Activated CD4-positive, alpha-beta T cell treated with anti-CD3 and anti-CD28 coated beads for 1 hour (primary cell): ENCODE measurements at places on chromosomes 4 and X.

GRCh38 chr4:11503166-11503565 is 74.5 kb upstream of the HS3ST1 start:
- DNase-seq: no peak

GRCh38 chrX:109619771-109620170 is 5.2 kb downstream of the KCNE5 start:
- DNase-seq: no peak

- DNase-seq: no peak
Measured at GRCh38 chr4:155208258-155209054, at the start of gene NPY2R. Gene NPY2R (plus strand): TSS chr4:155208636. CDS start chr4:155213940, 5,304 bp downstream.

GRCh38 chrX:39772057-39772832 is 325.5 kb downstream of the BCOR start:
- DNase-seq: peak; percentile 38

GRCh38 chr4:83149865-83150652 is 35.5 kb upstream of the PLAC8 start:
- DNase-seq: no peak

- no peak for DNase-seq
Measured at GRCh38 chrX:150702966-150703694, 9.9 kb downstream of the MTMR1 start.

- DNase-seq: no peak
Measured at GRCh38 chr4:86908251-86908657, 16.0 kb upstream of the C4orf36 start.

GRCh38 chr4:37244583-37245390 is at the start of gene NWD2:
Gene NWD2 (plus strand): TSS chr4:37244743. CDS start chr4:37245068, 325 bp downstream.
- DNase-seq: no peak

DNA sequence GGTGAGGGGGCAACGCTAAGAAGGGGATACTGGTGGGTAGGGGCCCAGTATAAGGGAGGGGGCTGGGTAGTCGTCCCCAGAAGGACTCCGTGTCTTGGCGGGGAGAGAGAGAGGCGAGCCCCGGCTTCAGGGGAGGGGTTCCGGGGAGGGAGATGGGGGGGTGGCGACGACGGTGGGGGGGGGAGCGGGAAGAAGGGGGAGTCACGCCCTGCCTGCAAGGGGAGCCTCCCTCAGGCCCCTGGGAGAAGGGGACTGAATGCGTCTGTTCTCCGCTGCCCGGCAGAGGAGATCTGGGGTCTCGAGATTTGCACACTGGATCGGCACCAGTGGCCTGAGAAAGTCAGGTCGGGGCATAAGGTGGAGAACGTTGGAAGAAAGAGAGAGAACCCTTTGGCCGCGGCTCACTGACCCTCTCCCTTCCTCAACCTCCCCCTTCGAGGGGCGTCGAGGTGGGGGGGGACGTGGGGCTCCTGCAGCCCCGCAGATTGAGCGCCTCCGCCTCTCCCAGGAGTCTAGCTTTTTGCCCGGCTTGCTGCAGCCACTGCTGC is 609 bp upstream of the BCORL1 start:
- DNase-seq: no peak

DNA sequence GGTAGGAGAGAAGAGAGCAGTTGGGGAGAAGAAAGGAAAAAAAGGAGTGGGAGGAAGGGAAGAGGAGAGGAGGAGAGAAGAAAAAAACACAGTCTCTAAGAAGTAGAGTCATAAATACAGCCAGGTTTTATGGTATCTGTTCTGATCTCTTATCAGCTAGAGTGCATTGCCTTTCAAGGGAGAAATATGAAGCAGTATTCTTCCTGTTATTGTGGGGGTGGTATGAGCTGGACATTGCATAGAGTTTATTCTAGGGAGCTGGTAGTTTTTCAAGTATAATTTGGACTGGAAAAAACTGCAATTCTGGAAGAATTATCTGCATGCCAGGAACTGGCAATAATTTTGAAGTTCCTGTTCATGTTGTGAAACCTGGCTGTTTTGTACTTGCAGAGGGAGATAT is 54.9 kb upstream of the TAB3 start:
- DNase-seq: no peak

- DNase-seq: no peak
Measured at GRCh38 chr4:118758293-118758692, 73.1 kb downstream of the METTL14 start.

GRCh38 chr4:143726714-143727113 is 26.2 kb upstream of the FREM3 start:
- DNase-seq: no peak

DNA sequence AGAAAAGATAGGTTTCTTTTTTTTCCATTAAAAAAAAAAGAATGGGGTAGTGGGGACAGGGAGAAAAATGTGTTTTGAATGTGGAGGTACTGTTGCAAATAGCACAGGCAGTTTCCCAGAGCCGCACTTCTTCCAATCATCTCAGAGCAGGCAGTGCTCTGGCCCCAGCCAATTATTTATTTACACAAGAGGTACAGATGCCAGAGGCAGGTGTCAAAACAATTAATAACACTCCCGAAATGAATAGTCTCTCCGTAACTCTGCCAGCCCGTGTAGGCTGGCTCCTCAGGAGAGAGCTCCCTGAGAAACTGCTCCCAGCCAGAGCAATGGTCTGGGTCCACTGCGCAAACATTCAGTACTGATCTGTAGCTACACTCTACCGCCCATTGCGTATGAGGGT is 130.8 kb upstream of the IL1RAPL2 start:
- no peak for DNase-seq

DNA sequence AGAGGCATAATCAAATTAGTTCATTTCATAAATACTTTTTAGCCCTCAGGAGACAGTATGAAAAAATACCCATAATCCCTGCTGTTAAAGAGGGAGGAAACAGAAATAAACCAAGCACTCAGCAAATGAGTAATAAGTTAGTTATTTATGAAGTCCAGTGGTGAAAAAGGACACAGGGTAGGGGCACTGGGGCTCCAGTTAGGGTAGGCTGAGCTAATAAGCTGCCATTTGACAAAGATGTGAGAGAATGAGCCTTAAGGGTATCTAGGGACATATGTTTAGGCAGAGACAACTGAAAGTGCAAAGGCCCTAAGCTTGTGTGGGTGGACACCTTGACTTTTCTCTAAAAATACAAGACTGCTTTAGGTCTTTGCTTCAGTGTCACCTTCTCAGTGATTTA is 94.4 kb downstream of the IL15 start:
- DNase-seq: no peak

- DNase-seq: no peak
Measured at GRCh38 chr4:100555611-100556337, 38.0 kb upstream of the EMCN start.

GRCh38 chr4:7343950-7344349 is 90.8 kb downstream of the PSAPL1 start:
- DNase-seq: no peak

DNA sequence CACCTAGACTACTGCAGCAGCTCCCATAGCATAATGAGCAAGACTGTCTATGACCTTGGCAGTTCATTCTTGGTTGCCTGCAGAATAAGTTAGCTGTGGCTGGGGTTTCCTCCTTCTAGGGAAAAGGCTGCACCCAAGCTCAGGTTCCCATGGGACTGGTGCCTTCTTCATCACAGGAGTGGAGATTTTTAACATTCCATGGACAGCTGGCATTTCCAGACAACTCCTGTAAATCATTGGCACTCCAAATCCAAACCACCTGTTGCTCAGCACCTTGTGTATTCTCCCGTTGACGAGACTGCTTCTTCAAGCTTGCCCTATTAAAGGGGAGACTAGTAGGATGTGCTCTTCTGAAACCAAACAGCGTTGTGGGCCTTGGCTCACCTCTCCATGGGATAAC is 7.8 kb upstream of the NUP54 start:
- DNase-seq: no peak

DNA sequence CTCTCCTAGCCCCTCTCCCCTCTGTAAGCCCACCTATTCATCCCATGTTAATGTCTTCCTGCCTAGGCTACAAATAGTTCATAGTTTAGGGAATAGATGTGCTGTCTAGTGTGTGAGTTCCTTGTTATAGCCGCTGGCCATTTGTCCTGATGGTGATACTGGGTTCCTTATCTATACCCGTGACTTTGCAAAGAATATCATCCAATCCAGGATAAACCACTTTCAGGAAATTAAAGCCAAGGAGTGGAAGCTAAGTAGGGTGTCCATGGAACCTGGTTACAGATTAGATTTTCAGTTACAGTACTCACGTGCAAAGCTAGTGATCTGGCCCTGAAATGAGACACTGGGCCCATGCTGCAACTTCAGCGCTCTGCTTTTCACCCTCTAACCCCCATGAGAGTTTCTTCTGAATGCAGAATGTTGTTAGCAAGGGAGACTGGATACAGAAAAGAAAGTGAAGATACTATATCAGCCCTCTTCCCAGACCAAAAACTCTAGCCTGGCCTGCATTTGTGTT is 111.4 kb downstream of the TMEM164 start:
- no peak for DNase-seq

GRCh38 chr4:5114950-5115349 is 63.7 kb downstream of the STK32B start:
- no peak for DNase-seq

- DNase-seq: no peak
Measured at GRCh38 chr4:175253184-175253902, 335.2 kb downstream of the ADAM29 start.

DNA sequence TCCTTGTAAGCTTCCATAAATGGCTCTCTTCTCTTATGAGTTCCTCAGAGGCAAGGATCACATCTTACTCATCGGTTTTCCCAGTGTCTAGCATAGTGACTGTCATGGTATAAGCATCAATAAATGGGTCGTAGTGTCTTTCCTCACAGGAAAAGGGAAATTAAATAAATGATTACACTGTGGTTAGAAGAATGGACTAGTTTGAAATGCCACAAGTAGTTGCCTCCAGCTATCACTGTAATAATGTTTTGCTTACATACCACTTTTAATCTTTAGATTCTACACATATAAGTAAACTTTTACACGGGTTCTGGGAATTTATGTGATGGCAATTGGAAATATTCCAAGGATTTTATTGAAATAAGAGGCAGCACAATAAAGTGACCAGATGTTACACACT is 152.8 kb upstream of the CXorf51A start:
- no peak for DNase-seq

GRCh38 chr4:86938771-86939520 is 4.1 kb downstream of the AFF1 start:
- no peak for DNase-seq

DNA sequence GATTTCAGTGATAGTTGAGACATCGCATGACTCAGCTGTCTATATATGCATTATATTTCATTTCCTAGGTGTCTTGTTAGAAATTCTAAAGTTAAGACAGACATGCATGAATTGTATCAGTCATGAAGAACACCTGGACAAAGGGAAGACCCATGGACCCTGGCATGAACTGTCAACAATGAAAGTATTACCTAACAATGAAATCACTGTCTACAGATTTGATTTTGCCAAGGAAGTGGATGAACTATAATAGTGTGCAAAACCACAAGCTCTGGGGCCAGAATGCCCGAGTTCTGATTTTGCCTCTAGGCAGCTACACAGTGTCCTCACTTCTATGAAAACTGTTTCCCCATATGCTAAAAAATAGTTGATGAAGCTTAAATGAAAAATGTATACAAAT is 386.1 kb downstream of the NLGN4X start:
- no peak for DNase-seq

DNA sequence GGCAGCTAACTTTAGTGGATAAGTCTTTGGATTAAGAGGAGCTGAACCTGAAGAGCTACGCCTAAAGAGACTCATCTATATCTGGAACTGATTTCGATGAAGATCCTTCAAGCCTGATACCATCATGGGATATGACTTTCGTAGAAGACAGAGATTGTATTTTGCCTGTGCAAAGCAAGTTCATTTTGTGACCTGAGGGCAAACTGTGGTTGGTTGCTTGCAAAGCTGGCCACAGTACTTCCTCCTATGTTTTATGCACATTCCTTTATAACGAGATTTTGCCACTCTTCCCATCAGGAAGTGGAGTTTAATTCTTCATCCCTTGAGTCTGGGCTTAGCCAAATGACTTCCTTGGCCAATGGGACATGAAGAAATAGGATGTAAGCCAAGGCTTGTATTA is 519.3 kb upstream of the NR3C2 start:
- no peak for DNase-seq

DNA sequence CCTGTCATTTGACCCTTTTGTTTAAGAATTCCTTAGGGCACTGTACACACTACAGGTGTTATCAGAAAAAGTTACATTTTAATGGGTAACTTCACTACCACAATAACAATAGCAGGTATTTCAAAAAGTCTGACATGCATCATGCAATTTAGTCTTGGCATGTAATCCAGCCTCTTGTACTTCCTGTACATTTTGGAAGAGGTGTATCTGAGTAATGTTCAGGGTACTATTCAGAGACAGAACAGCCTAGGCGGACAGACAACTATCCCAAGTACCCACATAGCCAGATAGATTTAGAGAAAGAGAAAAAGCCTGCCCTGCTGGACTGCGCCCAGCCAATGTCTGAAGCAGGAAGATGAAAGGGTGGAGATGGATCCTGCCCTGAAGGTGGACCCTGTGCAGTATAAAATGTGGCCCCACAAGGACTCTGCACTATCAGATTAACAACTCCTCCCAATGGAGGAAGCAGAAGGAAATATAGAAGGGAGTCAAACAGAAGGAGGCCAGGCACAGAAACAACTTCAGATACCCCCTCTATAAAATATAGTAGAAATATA is 8.5 kb downstream of the UGT2B7 start:
- DNase-seq: no peak

GRCh38 chrX:8126092-8126491 is 45.0 kb downstream of the VCX2 start:
- no peak for DNase-seq

GRCh38 chr4:39169426-39169825 is 12.9 kb upstream of the WDR19 start:
- no peak for DNase-seq

- no peak for DNase-seq
Measured at GRCh38 chr4:168696280-168696679, 199.4 kb downstream of the PALLD start.

GRCh38 chr4:140005699-140006098 is 148.3 kb downstream of the MAML3 start:
- DNase-seq: no peak
